ENCODE measurements at places on chromosomes 3 and 15. TPM values are rescaled to one million over a fixed set of nuclear protein-coding genes. Genes with fewer than 3 reads are reported as not detected.

CRYBG3 gene
- 12.8 TPM for total RNA-seq

JAGN1 gene
- 36.2 TPM for total RNA-seq

PCBP4 gene
- total RNA-seq = 22.3 TPM

DET1 gene
- 3.1 TPM for total RNA-seq

GOLGA6L7 gene
- not detected for total RNA-seq

LMAN1L gene
- total RNA-seq = 3.8 TPM

SNX22 gene
- total RNA-seq = 0.51 TPM

KNG1 gene
- not detected for total RNA-seq

ZKSCAN7 gene
- total RNA-seq = 0.88 TPM

RAB6B gene
- total RNA-seq = 0.61 TPM

SKOR1 gene
- total RNA-seq = 0.22 TPM

PRSS50 gene
- total RNA-seq = not detected

SPESP1 gene
- 0.56 TPM for total RNA-seq

A4GNT gene
- total RNA-seq = not detected

TMCO5A gene
- not detected for total RNA-seq

ACY1 gene
- 23.1 TPM for total RNA-seq

PPARG gene
- 0.95 TPM for total RNA-seq

WDR93 gene
- total RNA-seq = not detected

RBMS3 gene
- total RNA-seq = 4.2 TPM

GRK7 gene
- not detected for total RNA-seq

C3orf80 gene
- 0.17 TPM for total RNA-seq

CYP1A2 gene
- not detected for total RNA-seq

LRRC2 gene
- total RNA-seq = 0.15 TPM

ZNF385D gene
- total RNA-seq = not detected

CD86 gene
- 5.4 TPM for total RNA-seq

STRA6 gene
- total RNA-seq = 0.17 TPM

DUOX1 gene
- 0.07 TPM for total RNA-seq

LSMEM2 gene
- total RNA-seq = not detected

THPO gene
- not detected for total RNA-seq
